ENCODE measurements at places on chromosomes 12 and 14. TPM values are rescaled to one million over a fixed set of nuclear protein-coding genes. Genes with fewer than 3 reads are reported as not detected.

DNA sequence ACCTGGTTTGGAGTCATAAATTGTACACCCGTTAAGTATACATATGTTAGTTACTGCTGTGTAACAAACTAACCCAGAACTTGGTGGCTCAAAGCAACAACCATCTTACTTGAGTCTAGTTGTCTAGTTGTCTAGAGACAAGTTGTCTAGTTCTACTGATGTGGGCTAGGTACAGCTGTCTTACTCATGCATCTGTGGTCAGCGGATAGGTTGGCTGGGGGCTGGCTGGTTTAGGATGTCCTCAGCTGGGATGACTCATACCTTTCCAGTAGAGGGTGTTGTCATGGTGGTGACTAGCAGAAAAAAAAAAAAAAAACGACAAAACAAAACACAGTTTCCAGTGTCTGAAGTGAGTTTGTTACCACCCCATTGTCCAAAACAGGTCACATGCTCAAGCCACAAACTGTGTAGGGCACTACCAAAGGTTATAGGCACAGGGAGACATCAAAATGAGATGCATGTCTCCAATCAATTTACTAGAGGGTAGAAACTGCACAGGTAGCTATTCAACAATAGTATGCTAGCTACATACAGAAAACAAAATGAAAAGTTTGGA, 680.3 kb downstream of the MED13L start:
- no peak for DNase-seq

DNA sequence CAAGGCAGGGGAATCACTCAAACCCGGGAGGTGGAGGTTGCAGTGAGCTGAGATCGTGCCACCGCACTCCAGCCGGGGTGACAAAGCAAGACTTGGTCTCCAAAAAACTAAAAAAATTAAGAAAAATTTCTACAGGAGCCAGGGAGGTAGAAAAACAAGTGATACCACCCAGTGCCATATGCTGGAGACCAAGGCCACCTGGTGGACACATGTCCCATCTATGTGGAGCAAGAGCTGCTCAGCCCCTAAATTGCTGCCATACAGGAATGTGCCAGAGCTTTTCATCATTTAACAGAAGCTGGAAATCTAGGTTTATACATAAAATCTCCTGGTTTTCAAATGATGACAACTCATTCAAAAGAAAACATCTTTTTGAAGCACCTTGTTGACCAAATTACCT, 61.4 kb upstream of the ELK3 start:
- no peak for DNase-seq

Gene ACRBP
- total RNA-seq = 2.1 TPM

GRCh38 chr12:120964298-120964697, 14.0 kb upstream of the HNF1A start:
- DNase-seq = no peak

DNA sequence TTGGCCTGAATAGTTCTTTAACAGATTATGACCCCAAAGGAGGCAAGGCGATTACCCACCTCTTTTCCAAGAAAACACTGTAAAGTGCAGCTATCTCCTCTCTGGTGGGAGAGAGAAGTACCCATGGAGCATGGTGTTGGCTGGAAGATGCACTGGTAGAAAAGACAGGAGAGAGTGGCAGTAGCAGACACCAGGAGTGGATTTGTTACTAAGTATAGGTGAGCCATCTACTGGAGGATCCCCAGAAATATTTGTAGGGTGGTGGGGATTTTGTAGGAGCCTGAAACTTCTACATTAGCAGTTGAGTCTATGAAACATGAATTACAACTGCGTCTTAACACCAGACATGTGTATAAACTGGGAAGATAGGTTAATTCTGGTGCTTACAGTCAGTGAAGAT, 148.0 kb downstream of the SLC38A4 start:
- DNase-seq = no peak

Gene SLC2A13
- total RNA-seq = 5.0 TPM

GRCh38 chr14:66638689-66639088, 130.7 kb downstream of the GPHN start:
- no peak for DNase-seq

DNA sequence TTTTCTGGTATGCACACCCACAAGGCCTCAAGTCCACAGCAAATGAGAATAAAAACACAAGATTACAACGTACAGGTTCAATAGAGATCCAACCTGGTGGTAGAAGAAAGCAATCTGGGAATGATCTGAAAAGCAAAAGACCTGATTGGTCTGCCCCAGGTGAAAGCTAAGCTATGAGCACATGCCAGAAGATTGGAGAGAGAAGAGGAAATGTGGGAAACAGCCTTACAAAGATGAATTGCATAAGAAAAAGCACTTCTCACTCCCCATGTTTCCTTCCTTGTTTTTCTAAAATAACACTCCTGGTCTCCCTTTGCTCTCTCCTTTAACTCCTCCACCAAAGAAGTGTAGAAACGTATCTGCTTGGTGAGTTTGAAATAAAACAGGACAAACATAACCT, 77.3 kb upstream of the ANO6 start:
- DNase-seq = no peak

DNA sequence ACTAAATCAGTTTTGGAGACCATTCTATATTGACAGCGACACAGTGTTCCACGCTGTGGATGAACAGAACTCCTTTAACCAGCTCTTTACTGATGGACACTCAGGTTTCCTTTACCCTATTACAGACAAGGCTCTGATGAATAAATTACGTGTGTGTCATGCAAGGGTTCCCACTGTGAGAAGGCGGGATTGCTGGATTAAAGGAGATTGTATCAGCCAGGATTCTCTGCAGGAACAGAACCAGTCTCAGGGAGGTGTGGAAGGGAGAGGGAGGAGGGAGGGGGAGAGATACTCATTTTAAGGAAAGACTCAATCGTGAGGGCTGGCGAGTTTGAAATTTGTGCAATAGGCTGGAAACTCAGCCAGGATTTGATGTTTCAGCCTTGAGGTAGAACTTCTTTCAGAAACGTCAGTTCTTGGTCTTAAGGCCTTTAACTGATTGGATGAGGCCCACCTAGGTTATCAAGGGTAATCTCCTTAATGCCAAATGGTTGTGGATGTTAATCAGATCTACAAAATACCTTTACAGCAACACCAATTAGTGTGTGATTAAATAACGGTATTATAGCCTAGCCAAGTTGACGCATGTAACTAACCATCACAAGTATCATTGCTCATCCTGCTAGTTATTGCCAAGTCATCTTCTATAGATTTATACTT, 104.0 kb downstream of the GCH1 start:
- DNase-seq = no peak

Measured in activated naive CD4-positive, alpha-beta T cell treated with anti-CD3 and anti-CD28 coated beads, Interleukin-2, amount 50 U/mL, for 72 hours (primary cell).